ENCODE measurements at places on chromosomes 16 and 17.

- peak; percentile 97 for DNase-seq
Observed at GRCh38 chr16:25106567-25107465, 4.7 kb upstream of the LCMT1 start.

DNA sequence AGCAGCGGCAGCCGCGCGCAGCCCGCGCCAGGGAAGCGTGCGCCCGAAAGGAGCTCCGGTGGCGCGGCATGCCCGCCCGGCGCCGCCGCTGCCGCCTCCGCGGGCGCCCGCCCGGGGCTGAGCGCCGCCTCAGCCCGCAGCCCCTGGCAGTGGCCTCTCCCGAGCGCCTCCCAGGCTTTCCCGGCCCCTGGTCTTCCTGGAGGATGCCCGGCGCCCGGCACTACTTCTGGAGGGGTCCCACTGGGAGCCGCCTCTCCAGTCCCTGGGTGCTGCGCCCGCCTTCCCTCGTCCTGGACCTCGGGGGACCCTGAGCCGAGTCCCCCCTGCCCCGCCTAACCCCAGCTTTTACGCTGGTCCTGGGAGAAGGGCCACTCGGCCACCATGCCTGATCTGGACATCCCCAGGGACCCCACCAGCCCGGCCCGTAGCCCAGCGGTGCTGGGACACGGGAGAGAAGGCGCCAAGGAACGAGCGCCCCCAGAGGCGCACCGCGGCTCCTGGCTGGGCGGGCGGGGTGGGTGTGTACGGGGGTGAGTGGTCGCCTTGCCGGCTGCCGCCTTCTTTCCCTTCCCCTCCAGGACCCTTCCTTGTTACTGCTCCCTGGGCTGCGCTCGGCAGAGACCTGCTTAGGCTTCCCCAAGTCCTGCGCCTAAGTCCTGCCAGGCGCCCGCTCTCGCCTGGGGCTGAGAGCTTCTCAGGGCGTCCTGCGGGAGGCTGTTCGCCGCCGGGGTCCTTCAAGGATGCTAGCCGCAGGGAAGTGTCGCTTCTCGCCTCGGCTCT lies 704 bp downstream of the ASIC2 start:
- DNase-seq = peak; percentile 61

DNA sequence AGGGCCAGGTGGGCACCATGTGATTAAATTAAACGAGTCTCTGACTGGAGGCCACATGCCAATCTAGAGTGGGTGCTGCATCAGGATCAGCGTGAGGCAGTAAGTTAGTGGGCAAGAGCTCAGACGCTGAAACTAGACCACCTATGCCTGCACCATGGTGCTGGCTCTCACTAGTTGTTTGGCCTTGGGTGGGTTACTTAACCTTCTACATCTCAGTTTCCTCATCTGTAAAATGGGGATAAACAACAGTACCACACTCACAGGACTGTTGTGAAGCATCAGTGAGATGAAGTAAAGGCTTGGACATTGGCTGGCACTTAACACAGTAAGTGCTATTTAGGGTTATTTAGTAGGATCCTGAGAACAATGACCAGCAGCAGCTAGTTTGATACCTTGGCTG lies 5.9 kb downstream of the NDUFAB1 start:
- DNase-seq = no peak

DNA sequence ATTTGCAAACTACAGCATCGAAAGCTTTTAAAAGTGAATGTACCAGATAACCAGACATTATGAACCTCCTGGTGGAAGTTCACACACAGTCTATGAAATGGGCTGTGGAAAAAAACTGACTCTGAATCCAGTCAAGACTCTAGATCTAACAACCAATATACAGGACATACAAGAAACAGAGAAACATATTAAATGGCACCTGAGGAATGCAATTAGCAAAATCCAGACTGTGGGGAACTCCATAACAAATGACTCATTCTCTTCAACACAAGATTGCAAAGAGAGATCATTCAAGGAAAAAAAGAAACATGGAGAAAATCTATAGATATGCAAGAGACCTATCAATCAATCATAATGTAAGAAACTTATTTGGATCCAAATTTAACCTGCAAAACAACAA lies 119.0 kb downstream of the MYO1D start:
- no peak for DNase-seq

- DNase-seq = peak; percentile 56
Observed at GRCh38 chr17:18961634-18962493, 9.9 kb downstream of the SLC5A10 start.

DNA sequence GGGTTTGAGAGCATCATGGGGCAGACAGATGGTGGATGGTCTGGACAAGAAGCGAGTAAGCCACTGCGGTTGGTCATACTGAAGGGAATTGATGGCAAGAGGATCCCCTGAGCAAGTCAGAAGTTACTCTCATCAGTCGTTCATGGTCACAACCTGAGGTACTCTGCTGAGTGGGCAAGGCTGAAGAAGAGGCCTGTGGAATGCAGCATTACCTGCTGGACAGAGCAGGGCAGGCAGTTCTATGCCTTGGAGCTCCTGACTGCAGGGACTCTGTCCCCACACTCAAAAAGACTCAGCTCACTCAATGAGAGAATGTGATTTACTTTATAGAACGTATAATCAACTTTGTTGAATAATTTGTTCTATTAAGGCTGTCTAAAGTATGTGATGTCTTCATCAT lies 28.3 kb downstream of the ALDH3A2 start:
- DNase-seq = no peak

- no peak for DNase-seq
Observed at GRCh38 chr17:4386406-4386805, 19.9 kb upstream of the UBE2G1 start.

GRCh38 chr17:12522743-12523183 lies 142.9 kb upstream of the MYOCD start:
- DNase-seq = peak; percentile 43

DNA sequence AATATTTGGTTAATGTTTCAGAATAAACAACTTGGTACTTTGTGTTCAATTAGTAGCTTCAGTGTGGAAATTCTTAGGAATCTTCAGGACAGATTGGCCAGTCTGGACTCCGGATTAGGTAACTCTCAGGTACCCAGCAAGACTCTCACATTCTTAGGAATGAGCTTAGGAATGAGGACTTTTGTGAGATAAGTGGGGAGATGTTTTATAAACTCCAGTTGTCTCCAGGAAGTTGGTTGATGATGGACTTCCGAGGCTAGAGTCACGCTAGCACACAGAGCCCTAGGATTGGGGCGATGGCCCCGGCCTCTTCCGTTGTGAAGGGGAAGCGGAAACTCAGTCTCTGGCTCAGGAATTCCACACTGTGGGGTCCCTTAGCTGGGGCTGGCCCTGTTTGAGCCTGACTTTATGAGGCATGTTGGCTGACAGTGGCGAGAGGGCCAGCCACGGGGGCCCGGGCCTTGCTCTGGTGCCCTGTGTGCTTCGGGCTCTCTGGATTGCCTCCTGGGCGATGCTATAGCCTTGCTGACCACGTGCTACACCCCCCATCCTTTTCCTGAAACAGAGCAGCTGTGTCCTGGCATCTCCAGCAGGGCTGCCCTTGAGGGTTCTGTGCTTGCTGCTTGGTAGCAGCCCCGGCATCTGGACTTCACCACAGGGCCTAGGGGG lies 32.4 kb downstream of the RAB11FIP3 start:
- DNase-seq = peak; percentile 57

DNA sequence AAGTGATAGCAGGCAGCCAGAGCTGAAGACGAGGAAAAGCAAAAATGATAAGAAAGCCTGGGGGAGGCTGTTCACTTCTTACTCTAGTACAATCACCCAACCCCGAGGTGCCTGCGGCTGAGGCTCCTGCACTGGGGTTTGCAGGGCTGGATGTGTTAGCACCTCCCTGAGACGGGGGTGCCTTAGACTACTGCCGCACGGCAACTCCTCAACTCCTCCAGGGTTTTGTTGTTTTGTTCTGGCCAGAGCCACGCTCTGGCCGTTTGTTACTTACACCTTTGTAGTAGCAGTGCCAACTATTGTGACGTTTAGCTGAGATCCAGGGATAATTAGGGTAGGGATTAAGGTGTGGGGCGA lies 51.5 kb downstream of the LDHD start:
- DNase-seq = no peak

- DNase-seq = no peak
Observed at GRCh38 chr17:9020096-9020823, 1.1 kb upstream of the NTN1 start.

DNA sequence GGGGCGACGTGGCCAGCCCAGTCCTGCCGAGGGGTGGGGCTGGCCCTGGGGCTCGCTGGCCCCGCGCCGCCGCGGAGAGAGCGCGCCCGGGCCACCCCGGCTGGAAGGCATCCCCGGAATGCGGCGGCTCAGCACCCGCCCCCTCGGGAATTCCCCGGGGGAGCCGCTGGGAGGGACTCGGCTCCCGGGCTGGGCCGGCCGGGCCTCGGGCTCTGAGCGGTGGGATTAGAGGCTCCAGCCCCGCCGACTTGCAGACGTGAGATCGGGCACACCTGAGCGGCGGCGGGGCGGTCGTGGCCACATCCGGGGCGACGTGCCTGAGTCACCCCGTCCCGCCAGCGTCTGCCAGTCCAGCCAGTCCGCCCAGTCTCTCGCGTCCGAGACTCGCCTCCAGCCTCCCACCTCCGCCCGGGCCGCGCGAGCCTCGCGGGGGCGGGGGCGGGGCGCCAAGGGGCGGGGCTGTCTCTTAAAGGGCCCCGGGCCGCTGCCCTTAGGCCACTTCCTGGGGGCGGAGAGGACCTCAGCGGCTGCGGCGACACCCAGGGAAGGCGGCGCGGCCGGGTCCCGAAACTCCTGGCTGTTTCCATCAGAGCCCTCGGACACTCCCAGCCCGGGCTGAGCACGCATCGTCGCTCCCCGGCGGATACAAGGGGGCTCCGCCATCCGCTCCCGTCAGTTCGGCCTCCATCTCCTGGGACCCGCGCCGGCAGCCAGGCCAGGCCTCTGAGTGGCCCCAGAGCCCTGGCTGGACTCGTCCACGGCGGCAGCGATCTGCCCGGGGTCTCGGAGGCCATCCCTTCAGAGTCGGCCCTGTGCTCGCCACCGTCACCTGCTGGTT lies at the start of gene KCTD11:
Gene KCTD11, plus strand, starts transcription at position 498 of the 838 bp plus-strand sequence.
- peak; percentile 94 for DNase-seq

- DNase-seq = peak; percentile 37
Observed at GRCh38 chr17:17495536-17496188, 533 bp downstream of the RASD1 start.

GRCh38 chr17:72118335-72119076 lies 2.3 kb upstream of the SOX9 start:
- peak; percentile 81 for DNase-seq

- no peak for DNase-seq
Observed at GRCh38 chr17:7326186-7326585, 2.9 kb downstream of the NEURL4 start.
